ENCODE measurements at places on chromosomes 7 and 10. TPM values are rescaled to one million over a fixed set of nuclear protein-coding genes. Genes with fewer than 3 reads are reported as not detected.

DNA sequence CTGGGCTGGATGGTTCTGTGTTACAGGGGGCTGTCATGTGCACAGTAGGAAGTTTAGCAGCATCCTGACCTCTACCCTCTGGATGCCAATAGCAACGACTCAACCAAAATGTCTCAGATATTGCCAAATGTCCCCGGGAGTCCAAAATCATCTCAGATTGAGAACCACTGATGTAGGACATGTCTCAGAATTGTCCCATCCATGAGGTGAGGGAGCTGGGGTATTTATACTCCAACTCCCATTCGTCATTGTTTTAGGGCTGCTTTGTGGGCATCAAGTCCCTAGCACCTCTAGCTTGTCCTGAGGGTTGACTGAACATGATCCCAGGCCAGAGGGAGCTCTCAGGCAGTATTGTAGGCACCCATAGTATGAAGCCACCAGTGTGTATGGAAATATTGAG lies 25.2 kb upstream of the COMTD1 start:
- DNase-seq, result no peak

GRCh38 chr10:102407425-102408130 lies 11.0 kb downstream of the PSD start:
- no peak for DNase-seq

CDK13 gene
- total RNA-seq, result 95.4 TPM

- DNase-seq, result no peak
Observed at GRCh38 chr7:91031757-91032156, 232.5 kb upstream of the FZD1 start.

TSPAN33 gene
- total RNA-seq, result 20.8 TPM

- no peak for DNase-seq
Observed at GRCh38 chr7:155449008-155449868, 8.7 kb upstream of the EN2 start.

GATA3 gene
- total RNA-seq, result not detected

Data from tongue (tissue), 3 donors.